Right atrium auricular region (tissue), 2 donors: ENCODE measurements at places on chromosomes 2 and 18. TPM values are rescaled to one million over a fixed set of nuclear protein-coding genes. Genes with fewer than 3 reads are reported as not detected.

The KIAA2012 gene
- total RNA-seq, result not detected

The SLC14A1 gene
- 11.4 TPM for total RNA-seq

- H3K4me1 ChIP-seq, result no peaks in the 10 kb centered on the region
- no peaks in the 10 kb centered on the region for H3K36me3 ChIP-seq
- DNase-seq, result no peak
- H3K4me3 ChIP-seq, result no peak overlapping the region
- no peaks in the 10 kb centered on the region for H3K27me3 ChIP-seq
Observed at GRCh38 chr18:26757263-26758019, 108.1 kb downstream of the AQP4 start.

The CFAP221 gene
- total RNA-seq, result 1.1 TPM

The SFT2D3 gene
- 5.9 TPM for total RNA-seq

- H3K27me3 ChIP-seq, result no peaks in the 10 kb centered on the region
- H3K27ac ChIP-seq, result no peak overlapping the region
- no peak for DNase-seq
Observed at GRCh38 chr18:45057955-45058600, 377.4 kb downstream of the SETBP1 start.

DNA sequence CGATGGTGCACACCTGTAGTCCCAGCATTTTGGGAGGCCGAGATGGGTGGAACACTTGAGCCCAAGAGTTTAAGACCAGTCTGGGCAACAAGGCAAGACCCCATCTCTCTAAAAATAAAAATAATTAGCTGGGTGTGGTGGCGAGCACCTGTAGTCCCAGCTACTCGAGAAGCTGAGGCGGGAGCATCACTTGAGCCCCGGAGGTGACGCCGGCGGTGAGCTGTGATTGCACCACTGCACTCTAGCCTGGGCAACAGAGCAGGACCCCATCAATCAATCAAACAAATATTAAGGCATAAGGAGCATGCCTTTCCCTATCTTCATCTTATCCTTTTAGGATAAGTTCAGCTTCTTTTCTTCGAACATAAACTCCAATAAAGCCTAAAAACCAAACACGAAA, 1.1 kb downstream of the WDSUB1 start:
- no peaks in the 10 kb centered on the region for H3K27me3 ChIP-seq
- H3K4me1 ChIP-seq, result no peaks in the 10 kb centered on the region
- H3K4me3 ChIP-seq, result peak overlapping the region; percentile 97

The MYOM1 gene
- 410 TPM for total RNA-seq

GRCh38 chr2:198383392-198383791, 579.0 kb downstream of the PLCL1 start:
- H3K36me3 ChIP-seq, result no peaks in the 10 kb centered on the region
- no peaks in the 10 kb centered on the region for H3K4me1 ChIP-seq
- no peak overlapping the region for H3K27ac ChIP-seq
- no peaks in the 10 kb centered on the region for H3K27me3 ChIP-seq
- DNase-seq, result no peak

- no peaks in the 10 kb centered on the region for H3K36me3 ChIP-seq
- no peak for DNase-seq
- H3K27me3 ChIP-seq, result no peaks in the 10 kb centered on the region
- H3K4me1 ChIP-seq, result no peaks in the 10 kb centered on the region
Observed at GRCh38 chr18:76573325-76574025, 78.4 kb upstream of the ZNF516 start.

DNA sequence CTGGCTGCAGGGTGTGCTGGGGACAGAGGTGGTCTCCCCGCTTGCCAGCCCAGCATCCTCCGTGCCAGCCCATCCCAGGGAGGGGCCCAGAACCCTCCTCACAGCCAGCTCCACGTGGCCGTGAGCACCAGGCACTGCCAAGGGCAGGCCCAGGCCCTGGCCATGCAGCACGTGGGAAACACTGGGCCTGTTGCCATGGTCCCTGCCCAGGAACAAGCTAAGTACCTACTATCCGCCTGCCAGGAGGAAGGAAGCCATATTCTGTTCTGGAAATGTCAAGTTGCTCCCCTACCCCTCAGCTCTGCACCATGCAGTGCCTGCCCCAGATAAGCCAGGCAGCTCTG, 250.6 kb downstream of the CYP26B1 start:
- no peak overlapping the region for H3K4me3 ChIP-seq
- no peak overlapping the region for H3K27ac ChIP-seq
- no peaks in the 10 kb centered on the region for H3K27me3 ChIP-seq
- H3K4me1 ChIP-seq, result no peaks in the 10 kb centered on the region
